ENCODE measurements at places on chromosomes 7 and 10.

GRCh38 chr10:75762431-75762802, 331.0 kb downstream of the LRMDA start:
- DNase-seq: no peak

- DNase-seq: no peak
Measured at GRCh38 chr10:119358567-119358966, 151.2 kb downstream of the GRK5 start.

DNA sequence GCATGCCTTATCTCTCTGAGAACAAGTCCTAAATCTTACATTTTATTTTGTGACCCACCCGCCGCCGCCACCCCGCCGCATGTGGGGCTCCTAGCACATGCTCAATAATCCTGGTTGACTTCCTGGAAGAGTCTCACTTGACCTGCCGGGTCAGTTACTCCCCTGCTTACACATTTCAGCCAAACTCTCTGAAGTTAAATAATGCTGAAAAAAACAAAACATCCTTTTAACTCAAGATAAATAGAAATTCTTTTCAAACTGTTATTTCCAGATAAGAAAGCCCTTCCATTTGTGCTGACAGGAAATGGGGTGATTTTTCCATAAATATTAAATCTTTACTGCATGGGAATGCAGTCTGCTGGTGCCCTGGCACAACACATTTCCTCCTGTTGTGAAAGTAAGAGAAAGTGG, 123.5 kb downstream of the ABLIM1 start:
- no peak for DNase-seq

DNA sequence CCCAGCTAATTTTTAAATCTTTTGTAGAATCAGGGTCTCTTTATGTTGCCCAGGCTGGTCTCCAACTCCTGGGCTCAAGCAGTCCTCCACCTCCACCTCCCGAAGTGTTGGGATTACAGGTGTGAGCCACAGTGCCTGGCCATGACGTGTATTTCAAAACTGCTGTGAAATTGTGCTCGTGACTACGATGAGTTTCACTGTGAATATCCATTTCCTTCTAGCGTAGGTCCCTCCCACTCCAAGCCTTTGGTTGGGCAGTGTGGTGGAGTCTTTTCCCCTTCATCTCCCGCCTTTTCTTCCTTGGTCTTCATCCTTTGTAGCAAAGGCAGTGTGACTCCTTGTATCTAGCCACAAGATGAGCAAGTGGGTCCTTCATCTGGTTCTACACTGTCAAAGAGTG, 56.2 kb downstream of the CUL1 start:
- no peak for DNase-seq

DNA sequence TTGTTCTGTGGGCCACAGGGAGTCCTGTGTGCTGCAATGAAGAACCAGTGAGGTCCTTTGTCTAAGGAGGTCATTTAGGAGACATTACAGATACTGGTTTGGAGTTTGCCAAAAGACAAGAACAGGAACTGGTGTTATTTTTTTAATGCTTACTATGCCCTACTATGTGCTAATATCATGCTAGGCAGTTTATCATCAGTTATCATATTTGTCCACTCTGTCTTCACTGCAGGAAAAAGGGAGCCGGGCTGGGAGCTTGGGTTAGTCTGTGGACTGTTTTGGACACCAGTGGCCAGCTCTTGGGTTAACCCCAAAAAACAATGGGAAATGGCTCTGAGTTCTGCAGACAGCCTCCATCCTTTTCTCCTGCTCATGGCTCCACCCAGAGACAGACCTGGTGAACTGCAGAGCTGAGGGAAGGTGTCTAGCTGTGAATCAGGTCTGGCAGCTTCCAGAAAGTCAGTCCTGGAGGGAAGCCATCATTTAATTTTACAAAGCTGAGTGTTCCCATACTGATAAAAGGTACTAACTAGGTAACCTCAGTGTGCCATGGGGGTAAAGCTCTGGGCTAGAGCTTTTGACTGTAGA, 101.2 kb upstream of the ZNF746 start:
- no peak for DNase-seq

- no peak for DNase-seq
Measured at GRCh38 chr10:75825235-75825634, 393.8 kb downstream of the LRMDA start.

- DNase-seq: no peak
Measured at GRCh38 chr7:28328822-28329660, 83.3 kb upstream of the CREB5 start.

DNA sequence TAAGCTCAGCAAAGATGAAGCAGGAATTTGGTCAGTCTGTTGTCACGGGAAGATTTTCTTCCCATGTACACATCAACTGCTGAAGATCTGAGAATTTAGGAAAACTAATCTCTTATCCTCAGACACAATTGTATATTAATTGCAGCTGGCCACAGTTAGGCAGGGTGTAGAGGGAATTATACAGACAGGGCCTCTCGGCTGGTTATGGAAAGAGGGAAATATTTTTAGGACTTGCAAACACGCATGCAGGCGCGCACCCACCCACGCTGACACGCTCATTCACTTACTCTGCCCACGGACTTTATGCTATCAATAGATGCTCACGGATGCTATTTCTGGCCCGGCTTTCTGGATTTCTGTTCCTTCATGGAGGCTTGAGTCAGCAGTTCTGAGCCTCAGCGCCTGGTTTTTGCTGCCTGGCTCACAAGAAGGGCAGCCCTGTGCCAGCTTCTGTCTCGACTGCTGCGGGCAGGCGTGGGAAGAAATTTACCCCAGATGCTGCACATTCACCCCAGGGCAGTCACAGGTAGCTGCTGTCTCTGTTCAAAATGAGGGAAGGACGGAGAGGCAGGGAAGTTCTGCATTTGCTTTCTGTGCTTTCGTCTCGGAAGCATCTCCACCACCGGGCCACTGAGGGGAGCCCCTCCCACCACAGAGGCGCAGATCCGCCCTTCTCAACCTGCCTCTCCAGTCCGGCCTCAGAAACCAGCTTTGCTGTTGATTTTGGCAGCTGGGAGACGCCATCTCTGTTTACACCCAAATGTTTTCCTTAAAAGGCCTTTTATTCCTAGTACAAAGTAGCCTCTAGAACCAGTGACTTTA, 116.3 kb upstream of the BTBD16 start:
- DNase-seq: no peak

DNA sequence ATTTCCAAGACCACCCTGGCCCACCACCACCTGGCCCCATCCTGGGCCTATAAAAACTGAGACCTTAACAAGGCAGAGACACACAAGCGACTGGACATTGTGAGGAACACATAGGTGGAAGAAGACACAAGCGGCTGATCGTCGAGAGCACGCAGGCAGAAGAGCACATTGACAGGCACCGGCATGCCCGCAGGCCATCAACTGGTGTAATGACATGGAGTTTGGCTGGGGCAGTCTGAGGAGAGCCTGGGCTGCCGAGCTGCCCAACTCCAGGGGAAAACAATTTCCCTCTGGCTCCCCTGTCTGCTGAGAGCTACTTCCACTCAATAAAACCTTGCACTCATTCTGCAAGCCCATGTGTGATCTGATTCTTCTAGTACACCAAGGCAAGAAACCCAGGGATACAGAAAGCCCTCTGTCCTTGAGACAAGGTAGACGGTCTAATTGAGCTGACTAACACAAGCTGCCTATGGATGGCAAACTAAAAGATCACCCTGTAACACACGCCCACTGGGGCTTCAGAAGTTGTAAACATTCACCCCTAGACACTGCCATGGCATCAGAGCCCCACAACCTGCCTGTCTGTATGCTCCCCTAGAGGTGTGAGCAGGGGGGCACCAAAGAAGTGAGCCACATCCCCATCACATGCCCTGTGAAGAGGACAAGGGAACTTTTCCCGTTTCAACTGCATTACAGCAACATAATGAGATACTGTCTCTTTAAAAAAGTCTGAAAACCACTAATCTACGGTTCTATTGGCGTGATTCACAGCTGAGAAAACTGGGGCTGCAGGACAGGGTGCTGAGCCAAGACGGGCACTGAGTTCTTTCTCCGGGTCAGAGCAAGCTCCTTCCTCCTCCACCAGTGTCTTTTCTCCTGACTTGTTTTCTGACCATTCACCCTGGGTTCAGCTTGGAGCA, 18.5 kb upstream of the TNS3 start:
- DNase-seq: no peak

GRCh38 chr10:79184145-79184625, 115.4 kb downstream of the ZMIZ1 start:
- DNase-seq: no peak

- no peak for DNase-seq
Measured at GRCh38 chr7:87119581-87119980, 32.7 kb upstream of the DMTF1 start.

DNA sequence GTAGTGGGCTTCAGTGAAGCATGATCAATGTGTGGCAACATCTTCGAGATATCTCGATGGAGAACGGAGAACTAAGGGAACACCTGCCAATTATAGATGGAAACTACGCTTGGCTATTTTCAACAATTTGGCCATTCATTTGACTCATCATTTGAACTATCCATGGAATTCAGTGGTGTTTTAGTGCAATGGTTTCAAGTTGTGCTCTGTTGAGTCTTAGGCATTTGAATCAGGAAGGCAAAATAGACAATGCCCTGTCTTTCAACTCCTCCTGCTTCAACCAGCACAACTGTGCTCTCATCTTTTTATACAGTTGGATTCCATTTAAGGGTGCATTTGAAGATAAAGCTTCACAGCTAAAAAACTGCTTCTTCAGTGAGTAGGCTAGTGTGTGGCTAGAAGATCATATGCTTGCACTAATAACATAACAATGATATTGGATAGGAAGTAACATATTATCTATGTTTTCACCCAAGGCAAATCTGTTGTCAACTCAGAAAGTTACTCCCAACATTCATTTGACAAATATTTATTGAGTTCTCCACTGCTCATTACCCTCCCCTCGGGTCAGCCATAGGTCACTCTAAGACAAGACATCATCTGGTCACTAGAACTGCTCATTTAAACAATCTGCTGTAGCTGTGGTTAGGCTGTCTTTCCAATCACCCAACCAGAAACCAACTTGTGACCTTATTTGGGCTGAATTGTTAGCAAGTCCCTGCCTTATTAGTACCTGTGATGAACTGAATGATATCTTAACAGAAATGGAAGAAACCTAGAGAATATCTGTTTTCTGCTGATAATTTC, 314.1 kb upstream of the SP4 start:
- no peak for DNase-seq

- no peak for DNase-seq
Measured at GRCh38 chr10:104928734-104929133, 287.6 kb downstream of the SORCS3 start.

GRCh38 chr10:101781984-101782810, 1.0 kb downstream of the NPM3 start:
- DNase-seq: no peak

- DNase-seq: no peak
Measured at GRCh38 chr7:2299131-2299829, 15.0 kb downstream of the SNX8 start.

DNA sequence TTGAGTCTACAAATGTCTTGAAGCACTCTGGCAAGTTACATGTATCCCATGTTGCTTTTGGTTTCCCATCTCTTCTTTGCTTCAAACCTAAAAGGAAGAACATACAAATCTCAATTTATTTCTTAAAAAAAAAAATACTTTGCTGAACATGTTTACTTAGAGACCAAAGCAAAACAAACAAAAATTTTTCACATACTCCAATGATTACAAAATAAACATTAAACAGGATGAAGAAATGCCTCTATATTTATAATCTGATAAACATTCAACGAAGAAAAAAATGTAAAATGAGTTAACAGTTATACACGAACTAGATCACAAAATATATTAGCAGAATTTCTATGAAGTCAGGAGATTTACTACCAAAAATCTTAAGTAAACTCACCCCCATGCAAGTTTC, 31.3 kb downstream of the FAM204A start:
- DNase-seq: no peak

GRCh38 chr10:63515002-63515763, 6.0 kb upstream of the REEP3 start:
- DNase-seq: no peak

GRCh38 chr7:6015917-6016652, 7.0 kb downstream of the AIMP2 start:
- no peak for DNase-seq

- DNase-seq: no peak
Measured at GRCh38 chr10:101563007-101563406, 25.1 kb downstream of the POLL start.

DNA sequence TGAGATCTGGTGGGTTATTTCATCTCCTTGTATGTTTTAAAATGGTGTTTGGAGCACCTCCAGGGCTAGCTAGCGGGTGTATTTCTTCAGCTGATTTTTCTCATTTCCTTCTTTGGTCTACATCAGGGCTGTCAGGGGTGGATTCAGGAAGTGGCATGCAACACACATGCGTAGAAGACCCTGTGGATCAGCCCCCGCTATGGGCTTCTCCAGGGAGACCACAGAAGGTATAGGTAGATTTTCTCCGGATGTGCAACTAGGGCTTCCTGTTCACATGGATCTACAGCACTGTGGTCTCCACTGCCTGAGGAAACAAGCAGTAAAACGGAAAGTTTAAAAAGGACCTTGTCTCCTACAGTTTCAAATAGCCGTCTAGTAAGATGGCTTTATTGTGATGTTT, 10.4 kb downstream of the NUB1 start:
- no peak for DNase-seq

DNA sequence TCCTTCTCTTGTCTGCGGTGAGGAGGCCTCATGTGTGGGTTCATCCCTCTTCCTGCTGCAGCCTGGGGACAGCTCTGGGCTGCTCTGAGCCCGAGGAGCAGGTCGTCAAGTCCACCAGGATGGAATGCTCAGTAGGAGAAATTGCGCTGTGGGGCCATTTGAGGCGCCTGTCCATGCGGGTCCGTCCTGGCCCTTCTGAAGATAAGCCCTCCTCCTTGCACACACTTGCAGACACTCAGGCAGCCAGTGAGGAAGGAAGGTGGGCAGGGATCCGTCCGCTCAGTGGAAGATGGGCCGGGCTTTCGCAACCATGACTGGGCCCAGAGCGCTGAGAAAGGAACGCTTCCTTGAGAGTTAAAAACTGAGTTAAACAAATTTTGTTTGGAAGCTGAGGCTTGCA, 356.8 kb downstream of the GLRX3 start:
- no peak for DNase-seq

DNA sequence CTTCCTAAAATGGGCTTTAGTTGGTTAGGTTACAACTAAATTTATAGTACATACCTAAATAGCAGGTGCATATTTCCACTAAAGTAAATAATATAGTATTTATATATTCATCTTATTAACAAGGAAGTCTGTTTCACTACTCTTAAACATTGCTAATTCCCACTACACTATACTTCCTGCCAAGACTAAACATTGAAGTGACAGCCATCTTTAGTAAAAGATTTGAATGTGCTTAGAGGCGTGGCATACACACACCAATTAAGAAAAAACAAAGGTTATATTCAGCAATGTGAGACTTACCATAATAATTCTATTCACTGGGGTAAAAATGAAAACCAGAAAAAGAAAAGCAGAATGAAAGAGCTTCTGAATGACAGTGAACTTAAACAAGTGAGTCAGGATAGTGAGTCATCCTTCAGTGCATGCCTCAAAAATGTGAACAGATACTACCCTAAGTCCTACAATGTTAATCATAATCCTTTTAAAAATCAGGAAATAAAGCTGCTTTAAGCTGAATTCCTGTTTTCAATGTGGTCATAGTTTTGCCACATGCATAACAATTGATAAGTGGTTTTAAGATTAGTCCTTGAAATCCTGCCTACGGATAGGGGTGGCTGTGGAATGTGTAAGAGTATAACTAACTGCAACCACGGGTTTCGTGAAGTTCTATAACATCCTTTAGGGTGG, 59.4 kb downstream of the USP6NL start:
- DNase-seq: no peak

GRCh38 chr10:127275793-127276450, 79.5 kb upstream of the INSYN2A start:
- no peak for DNase-seq

- DNase-seq: no peak
Measured at GRCh38 chr10:46245381-46245900, 41.4 kb upstream of the ANTXRL start.

- DNase-seq: peak; percentile 82
Measured at GRCh38 chr10:122461367-122461728, at the start of gene HTRA1. Gene HTRA1, plus strand, starts transcription at chr10:122461553. Its CDS starts 100 bp downstream, at chr10:122461653.
